ENCODE measurements at places on chromosomes 7 and 10.

- DNase-seq, result no peak
These were observed 539.2 kb upstream of the POT1 start for GRCh38 chr7:125468855-125469174.

GRCh38 chr7:85708221-85708620 lies 521.4 kb upstream of the SEMA3D start:
- DNase-seq, result no peak

GRCh38 chr7:2821161-2821841 lies 22.8 kb downstream of the GNA12 start:
- no peak for DNase-seq

GRCh38 chr7:63900394-63901203 lies 98.0 kb upstream of the ZNF722 start:
- peak; percentile 88 for DNase-seq

DNA sequence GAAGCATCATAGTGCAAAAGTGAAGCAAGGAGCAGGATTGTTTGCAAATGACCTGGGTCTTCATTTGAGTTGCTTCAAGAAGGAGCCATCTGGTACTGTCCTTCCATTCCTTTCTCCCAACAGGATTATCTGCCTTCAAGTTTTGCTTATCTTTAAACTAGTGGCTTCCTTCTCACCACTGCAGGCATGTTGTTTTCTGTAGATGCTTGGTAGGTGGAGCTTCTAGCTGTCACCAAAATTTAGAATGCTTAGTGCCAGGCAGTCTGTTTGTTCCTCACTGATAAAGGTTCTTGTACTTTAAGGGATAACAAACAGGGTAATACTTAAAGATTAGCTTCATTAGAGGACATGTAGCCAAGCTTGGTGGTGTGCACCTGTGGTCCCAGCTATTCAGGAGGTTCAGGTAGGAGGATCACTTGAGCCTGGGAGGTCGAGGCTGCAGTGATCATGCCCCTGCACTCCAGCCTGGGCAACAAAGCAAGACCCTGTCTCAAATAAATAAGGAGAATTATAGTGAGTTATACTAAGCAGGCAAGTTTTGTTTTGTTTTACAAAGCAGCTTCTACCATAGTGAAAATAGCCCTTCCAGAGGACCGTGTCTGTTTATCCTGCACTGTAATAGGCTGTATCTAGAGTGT lies 5.7 kb downstream of the ARL5B start:
- DNase-seq, result no peak

DNA sequence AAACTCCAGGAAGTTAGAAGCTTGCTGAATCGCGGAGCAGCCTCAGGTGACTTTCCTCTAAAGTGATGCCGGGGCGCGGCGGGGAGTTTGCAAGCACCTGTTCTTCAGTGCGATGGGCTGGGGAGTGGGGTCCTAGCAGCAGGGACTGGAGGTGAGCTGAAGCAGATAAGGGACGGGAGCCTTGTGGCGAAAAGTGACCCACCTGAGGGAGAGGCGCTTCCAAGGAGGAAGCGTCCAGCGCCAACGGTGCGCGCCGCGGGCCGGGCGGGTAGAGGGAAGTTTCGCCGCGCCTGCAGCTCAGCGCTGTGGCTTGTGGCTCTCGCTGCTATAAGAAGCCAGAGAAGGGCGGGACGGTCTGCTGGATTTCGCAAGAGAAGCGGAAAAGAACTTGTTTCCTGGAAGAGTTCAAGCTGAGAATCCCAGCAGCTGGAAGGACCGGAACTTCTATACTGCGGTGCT lies at the start of gene STEAP4:
Gene STEAP4 (minus strand): TSS at position 305 of the 459 bp plus-strand sequence. CDS start 22,625 bp downstream, outside the sequence.
- DNase-seq, result no peak

GRCh38 chr7:69643708-69644445 lies 45.6 kb downstream of the AUTS2 start:
- no peak for DNase-seq

DNA sequence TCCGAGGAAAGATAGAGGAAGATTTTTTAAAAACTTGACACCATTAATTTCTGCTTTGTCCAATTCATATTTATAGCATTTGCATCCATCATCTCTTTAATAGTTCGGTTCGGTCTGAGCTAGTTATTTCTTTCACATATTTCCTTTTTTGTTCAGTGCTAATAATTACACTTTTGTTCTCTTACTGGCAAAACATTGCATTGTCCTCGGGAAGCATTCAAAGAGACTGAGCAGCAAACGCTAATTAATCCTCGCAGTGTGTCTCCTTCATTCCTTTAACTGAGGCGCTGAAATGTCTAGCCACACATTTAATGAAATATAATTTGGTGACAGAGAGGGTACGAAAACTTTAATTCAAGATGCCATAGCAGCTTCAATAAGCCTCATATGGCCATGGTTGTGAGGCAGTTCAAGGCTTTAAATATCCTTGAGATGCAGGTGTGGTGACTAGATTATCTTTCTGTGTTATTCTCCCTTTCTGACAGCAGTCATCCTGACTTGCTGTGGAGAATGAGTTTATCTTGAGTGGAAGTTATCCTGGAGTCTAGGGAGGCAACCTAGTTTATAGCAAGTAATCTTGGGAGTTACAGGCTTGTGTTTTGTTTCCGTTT lies 431.4 kb downstream of the SDK1 start:
- no peak for DNase-seq

DNA sequence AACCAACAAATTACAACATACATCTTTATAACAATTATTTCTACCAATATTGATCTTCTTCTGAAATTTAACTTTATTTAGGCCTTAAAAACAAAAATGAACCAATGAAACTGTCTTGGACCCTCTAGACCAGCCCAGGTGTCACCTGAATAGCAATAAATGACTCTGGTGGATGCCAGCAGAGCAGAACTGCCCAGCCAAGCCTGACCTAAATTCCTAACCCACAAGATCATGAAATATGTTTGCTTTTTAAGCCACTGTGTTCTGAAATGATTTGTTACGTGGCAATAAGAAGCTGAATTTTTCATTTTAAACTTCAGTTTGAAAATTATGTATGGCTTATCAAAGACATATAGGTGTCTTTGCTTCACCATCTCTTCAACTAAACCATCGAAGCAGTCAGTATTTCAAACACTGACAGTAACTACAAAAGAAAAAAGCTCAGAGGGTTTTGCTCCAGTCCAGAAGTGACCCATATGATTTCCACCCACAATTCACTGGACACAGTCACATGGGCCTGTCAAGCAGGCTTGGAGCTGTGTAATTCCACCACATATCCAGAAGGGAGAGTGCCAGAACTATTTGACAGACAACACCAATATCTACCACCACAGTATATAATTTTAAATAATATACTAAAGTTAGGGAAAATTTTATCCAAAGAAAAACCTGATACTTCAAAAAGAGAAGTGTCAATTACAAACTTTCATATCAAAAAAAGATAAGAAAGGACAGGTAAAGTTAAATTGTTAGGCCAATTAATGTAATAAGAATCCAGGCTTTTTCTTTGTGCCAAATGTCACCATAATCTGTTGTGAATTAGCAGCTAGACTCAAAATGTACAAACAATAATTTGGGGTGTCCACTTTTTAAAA lies 94.5 kb downstream of the KMT2C start:
- DNase-seq, result no peak

- no peak for DNase-seq
These were observed 4.7 kb downstream of the SUN1 start for GRCh38 chr7:837001-837400.

GRCh38 chr10:58952747-58953466 lies 223.5 kb upstream of the PHYHIPL start:
- DNase-seq, result no peak

DNA sequence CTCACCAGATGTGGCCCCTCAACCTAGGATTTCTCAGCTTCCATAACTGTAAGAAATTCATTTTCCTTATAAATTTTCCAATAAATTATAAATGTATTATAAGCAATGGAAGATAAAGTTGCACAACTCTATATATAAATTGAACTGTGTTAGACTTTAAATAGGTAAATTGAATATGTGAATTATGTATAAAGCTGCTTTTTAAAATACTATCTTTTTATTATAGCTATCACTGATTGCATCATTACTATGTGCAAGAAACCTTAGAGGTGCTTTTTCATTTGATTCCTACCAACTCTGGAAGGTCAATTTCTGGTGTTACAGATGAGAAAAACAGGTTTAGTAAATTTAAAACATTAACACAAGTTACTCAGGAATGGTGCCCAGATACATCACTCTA lies 8.4 kb downstream of the MTERF1 start:
- DNase-seq, result no peak

GRCh38 chr10:6275022-6275997 lies 72.6 kb downstream of the PFKFB3 start:
- DNase-seq, result peak; percentile 91

GRCh38 chr10:45354261-45354660 lies 19.8 kb upstream of the ALOX5 start:
- no peak for DNase-seq

- DNase-seq, result no peak
These were observed 44.9 kb upstream of the SVOPL start for GRCh38 chr7:138746073-138746472.

- no peak for DNase-seq
These were observed 43.7 kb downstream of the ASZ1 start for GRCh38 chr7:117383483-117384189.

- DNase-seq, result no peak
These were observed 2.8 kb upstream of the PDK4 start for GRCh38 chr7:95599069-95599468.

GRCh38 chr7:25361863-25362262 lies 133.6 kb upstream of the NPVF start:
- no peak for DNase-seq

DNA sequence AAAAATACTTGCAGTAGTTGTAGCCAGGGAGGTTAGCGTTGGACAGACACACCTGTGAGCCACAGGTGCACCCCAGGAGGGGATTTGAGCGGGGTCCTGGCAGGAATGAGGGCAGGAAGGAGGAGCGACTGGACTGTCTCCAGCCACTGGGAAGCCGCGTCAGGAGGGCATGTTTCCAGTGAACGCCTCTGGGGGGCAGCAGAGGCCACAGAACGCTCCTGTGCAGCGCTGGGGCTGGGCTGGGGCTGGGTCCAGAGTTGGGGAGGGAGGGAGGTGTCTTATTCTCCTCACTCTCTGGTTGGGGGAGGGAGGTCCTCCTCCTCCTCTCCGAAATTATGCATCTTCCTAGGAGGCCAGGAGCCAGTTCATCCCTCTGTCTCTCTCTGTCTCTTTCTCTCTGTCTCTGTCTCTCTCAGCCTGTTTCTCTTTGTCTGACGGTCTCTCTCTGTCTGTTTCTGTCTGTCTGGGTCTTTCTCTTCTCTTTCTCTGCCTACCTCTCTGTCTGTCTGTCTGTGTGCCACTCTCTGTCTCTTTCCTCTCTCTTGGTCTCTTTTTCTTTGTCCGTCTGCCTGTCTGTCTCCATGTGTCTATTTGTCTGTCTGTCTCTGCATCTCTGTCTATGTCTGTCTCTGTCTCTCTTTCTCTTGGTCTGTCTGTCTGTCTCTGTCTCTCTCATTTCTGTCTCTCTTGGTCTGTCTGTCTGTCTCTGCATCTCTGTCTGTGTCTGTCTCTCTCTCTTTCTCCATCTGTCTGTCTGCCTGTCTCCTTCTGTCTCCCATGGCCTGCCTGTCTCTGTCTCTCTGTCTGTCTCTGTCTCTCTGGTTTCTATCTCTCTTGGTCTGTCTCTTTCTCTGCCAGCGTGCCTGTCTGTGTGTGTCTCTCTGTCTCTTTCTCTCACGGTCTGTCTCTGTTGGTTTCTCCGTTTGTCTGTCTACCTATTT lies 9.9 kb upstream of the PSMG3 start:
- DNase-seq, result peak; percentile 87

DNA sequence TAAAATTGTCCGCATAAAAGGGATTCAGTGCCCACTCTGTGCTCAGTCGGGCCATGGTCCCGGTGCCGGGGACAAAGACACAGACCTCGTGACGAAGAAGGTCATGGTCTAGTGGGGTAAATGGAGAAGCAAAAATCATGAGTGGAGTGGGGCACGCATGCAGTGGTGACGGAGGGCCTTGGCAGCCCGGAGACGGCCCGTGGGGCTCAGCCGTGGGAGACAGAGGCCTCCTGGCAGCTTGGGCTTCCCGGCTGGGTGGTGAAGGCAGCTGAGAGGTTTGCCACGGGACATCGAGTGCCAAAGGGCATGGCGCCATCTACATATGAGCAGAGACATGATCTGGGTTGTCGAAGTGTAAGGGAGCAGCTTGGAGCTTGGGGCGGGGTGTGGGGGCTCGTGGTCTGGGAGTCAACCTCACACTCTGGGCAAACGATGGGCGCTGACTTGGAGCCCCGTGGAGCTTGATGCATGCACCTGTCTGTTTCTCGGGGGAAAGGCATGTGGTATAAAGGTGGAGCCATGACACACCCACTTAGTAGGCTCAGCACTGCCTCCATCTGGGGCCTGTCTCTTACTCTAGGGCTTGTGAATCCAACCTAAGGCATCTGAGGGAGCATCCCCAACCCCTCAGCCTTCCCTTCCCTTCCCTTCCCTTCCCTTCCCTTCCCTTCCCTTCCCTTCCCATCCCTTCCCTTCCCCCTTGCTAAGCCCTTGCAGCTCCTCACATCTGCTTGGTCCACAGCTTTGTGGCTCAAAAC lies 151.0 kb upstream of the INSYN2A start:
- DNase-seq, result no peak

DNA sequence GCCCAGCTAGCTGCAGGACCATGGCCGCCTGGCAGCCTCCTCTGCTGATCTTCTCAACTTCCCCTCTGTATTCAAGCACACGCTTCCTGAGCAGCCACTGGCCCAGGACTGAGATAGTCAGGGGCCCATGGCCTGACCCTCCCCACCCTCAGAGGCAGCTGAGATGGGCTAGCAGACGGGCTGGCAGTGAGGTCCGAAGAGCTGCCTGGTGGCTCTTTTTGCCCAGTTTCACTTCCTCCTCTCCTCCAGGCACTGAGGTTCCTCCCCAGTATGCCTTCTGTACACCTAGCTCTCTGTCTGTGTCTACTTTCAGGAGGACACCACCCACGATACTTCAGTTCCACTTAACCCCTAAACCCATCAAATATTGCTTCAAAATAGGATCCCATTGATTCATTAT lies 395.6 kb downstream of the TNS3 start:
- no peak for DNase-seq

GRCh38 chr10:78053211-78053868 lies 19.7 kb downstream of the RPS24 start:
- DNase-seq, result no peak

DNA sequence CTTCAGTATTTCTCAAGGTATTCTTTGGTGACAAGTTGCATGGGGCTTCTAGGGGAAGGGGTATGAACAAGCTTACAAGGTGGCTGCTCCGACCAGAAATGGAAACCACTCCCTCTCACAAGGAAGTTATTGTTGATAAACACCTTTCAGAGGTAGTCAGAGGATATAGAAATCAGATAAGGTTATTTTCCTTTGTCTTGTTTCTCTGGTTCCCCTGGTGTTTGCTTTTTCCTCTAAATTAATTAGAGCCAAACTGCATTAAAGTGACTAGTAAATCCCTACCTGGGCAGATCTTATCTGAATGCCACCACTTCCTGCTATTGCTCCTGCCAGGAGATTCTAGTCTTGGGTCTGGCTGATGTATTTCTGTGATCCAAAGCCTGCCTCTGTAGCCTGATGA lies 725.4 kb downstream of the INHBA start:
- no peak for DNase-seq

- DNase-seq, result no peak
These were observed 21.0 kb downstream of the ANKRD30A start for GRCh38 chr10:37146443-37146842.
